DMS153 (cell line): ENCODE measurements at places on chromosomes 2 and 18.

GRCh38 chr2:53582556-53582955 lies 185.0 kb upstream of the CHAC2 start:
- DNase-seq, result no peak

GRCh38 chr2:74870951-74871350 lies 37.0 kb downstream of the HK2 start:
- no peak for DNase-seq

DNA sequence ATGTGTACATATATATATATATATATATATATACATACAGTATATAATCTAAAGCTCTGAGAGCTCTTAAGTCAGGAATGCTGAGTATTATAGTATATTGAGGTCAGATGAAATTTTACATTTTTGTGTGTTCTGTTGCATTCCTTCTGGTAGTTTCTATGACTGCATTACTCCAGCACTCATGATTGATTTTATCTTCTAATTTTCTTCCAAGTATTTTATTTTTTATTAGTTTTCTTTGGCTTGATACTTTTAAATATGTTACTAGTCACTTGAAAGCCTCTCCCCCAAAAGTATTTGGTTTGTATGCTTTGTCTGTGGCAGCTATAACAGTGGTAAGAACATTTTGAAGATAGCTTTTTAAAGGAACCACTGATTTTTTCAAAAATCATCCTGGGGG lies 25.0 kb downstream of the METTL21A start:
- no peak for DNase-seq

GRCh38 chr2:184597571-184597991 lies 748 bp upstream of the ZNF804A start:
- DNase-seq, result peak; percentile 32

DNA sequence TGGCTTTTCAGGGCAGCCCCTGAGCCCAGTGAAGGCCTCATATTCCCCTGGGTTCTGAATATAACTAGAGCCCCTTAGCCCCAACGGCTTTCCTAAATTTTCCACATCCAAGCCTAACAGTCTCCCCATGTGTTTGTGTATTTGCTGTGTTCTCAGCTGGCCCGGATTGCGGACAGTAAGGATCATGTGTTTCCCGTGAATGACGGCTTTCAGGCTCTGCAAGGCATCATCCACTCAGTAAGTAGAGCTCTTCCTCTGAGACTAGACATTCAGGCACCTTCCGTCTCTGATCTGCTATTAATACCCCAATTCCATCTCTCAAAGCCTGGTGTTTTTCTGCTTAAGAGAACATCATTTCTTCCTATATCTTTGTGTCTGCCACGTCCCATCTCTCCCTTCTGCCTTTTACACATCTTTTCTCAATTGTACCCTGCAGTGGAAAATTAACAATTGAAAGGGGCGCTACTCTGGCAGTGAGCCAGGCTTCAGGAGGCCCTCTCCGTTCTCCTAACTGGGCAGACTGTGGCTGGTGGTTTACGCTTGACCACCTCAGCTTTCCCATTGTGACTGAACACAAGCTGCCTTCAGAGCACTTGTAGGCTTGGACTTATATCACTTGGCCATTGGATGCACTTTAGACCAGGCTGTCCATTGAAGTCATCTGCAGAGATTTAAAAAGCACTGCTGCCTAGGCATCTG lies 64.4 kb downstream of the ANTXR1 start:
- DNase-seq, result no peak

GRCh38 chr2:8004250-8004681 lies 677.6 kb upstream of the ID2 start:
- DNase-seq, result no peak

DNA sequence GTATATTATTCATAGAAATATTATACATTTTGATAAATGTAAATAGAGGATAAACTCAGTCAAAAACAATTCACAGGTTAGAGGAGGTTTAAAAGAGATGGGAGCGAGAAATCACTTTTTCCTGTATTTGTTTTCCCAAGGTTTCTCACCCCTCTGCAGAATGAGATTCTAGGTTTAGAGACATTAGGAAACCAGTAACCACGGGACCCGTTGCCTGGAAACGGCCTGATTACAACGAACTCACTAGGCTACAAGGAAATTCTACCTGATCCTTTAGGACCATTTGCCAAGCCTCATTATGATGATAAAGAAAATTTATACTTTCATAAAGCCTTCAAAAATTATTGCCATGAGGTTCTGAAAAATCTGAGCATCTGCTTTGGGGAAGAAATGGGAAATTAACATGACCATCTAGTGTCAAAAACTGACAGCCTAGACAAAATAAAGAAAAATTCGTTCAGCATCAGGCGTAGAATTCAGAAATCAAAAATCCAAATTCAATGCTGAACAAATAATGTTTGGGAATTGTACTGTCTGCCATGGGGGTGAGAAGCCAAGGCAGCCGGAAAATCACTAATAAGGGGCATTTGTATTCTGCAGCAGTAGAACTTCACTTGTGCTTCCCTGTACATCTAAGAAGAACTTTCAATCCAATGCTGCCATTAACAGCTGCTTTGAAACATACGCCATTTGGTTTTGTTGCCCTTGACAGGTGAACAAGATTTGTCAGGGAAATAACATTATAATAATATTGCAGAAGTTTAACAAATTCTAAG lies 262.3 kb downstream of the NRXN1 start:
- DNase-seq, result peak; percentile 75

DNA sequence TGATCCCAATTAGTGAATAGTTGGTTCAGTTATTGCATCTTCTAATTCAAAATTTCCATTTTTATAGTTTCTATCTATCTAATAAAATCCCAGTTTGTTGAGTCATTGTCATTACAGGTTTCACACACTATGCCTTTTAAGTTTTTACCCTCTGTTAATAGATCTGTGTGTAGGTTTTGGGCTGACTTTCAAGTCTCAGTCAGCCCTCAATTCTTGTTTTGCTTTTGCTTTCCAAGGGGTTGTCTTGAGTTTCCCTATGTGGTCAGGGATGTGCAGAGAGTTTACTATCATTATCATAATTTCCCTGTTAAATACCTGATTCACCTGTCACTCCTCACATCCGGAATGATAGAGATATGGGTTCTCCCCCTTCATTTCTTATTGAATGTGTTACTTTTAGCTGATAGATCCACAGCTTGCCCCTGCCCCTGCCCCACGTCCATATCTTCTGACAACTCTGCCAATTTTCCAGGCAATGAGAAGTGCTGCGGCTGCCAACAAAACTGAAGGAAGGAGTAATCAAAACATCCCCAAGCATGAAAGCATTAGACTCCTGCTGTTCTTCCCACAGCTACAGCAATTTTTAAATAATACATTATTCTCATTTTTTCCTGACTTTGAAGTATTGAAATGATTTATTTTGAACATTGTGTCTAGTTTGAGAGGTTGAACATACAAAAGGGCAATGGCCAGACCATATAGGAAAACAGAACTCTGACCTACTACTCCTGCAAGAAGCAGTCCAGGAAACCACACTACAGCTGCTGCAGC lies 1064.8 kb downstream of the SUCLG1 start:
- DNase-seq, result no peak
